ENCODE measurements at places on chromosomes 1 and 21. TPM values are rescaled to one million over a fixed set of nuclear protein-coding genes. Genes with fewer than 3 reads are reported as not detected.

DNA sequence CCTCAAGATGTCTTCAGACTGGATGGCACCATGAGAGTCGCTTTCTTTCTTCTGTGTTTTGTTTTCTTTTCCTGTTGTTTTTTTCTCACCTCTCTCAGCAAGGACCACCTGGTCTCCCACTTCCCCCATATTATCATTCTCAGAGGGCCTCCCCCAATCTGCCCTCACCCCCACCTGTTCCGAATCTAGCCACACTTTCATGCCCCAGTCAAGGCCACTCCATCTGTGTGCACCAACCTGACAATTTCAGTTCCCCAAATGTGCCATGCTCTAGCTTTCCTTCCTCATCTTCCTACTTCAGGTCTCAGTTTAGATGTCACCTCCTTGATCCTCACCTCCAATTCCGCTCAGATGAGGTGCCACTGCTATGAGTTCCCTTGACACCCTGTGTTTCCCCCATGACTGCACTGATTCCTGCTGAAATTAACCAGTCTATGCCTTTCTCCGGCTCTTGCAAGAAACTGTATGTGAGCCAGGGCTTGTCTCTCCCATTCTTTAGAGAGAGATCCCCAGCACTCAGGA, 146.2 kb downstream of the PLPP3 start:
- H3K27ac ChIP-seq, result peak overlapping the region; percentile 33
- H3K4me1 ChIP-seq, result peaks cover 6% of the 10 kb centered on the region
- DNase-seq, result no peak
- H3K36me3 ChIP-seq, result no peaks in the 10 kb centered on the region
- H3K27me3 ChIP-seq, result no peaks in the 10 kb centered on the region
- no peak overlapping the region for H3K4me3 ChIP-seq

Gene TIAM1
- total RNA-seq, result 2.6 TPM

DNA sequence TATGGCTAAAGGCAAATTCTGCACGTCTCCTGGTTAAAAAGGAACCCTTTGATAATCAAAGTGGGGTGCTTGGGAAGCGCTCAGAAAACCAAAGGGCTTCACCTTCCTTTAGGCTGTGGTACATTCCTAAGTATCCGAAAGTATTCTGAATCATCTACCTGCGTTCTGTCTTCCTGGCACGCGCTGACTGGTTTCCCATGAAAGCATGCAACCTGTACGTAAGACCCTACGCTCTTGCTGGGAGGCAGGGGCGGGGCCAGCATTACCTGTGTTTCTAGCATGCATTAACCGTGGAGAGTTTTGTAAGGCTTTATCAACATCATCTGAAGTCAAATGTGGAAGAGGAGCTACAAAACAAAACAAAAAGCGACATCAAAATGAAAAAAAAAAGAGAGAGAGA, 96.0 kb downstream of the ERG start:
- no peak for DNase-seq
- H3K4me1 ChIP-seq, result no peaks in the 10 kb centered on the region
- H3K27me3 ChIP-seq, result no peaks in the 10 kb centered on the region
- no peak overlapping the region for H3K27ac ChIP-seq
- no peaks in the 10 kb centered on the region for H3K36me3 ChIP-seq

- no peaks in the 10 kb centered on the region for H3K4me1 ChIP-seq
- H3K36me3 ChIP-seq, result no peaks in the 10 kb centered on the region
- H3K27ac ChIP-seq, result no peak overlapping the region
- H3K4me3 ChIP-seq, result no peak overlapping the region
- peaks cover 19% of the 10 kb centered on the region for H3K27me3 ChIP-seq
Observed at GRCh38 chr1:38585460-38585859, 274.1 kb downstream of the RRAGC start.

Gene VWA1
- 11.4 TPM for total RNA-seq

- H3K4me3 ChIP-seq, result peak within 1 kb of the TSS; percentile 62
- H3K27me3 ChIP-seq, result peaks cover 39% of the 10 kb centered on the region
- H3K4me1 ChIP-seq, result peaks cover 19% of the 10 kb centered on the region
- DNase-seq, result peak; percentile 74
Observed at GRCh38 chr1:9651565-9652378, at the start of gene PIK3CD. TSS of gene PIK3CD (plus strand) at chr1:9651731. CDS start at chr1:9710456, 58,725 bp downstream.

- no peaks in the 10 kb centered on the region for H3K27me3 ChIP-seq
- no peaks in the 10 kb centered on the region for H3K4me1 ChIP-seq
- H3K36me3 ChIP-seq, result no peaks in the 10 kb centered on the region
- no peak overlapping the region for H3K4me3 ChIP-seq
Observed at GRCh38 chr1:17059391-17060305, 5.8 kb upstream of the SDHB start.

Gene SLC45A3
- total RNA-seq, result 4.5 TPM

Gene NR0B2
- 8.3 TPM for total RNA-seq

- H3K36me3 ChIP-seq, result no peaks in the 10 kb centered on the region
- no peaks in the 10 kb centered on the region for H3K4me1 ChIP-seq
- DNase-seq, result no peak
- no peak overlapping the region for H3K27ac ChIP-seq
Observed at GRCh38 chr1:4483021-4483625, 171.3 kb upstream of the AJAP1 start.

Gene AMIGO1
- 2.6 TPM for total RNA-seq

DNA sequence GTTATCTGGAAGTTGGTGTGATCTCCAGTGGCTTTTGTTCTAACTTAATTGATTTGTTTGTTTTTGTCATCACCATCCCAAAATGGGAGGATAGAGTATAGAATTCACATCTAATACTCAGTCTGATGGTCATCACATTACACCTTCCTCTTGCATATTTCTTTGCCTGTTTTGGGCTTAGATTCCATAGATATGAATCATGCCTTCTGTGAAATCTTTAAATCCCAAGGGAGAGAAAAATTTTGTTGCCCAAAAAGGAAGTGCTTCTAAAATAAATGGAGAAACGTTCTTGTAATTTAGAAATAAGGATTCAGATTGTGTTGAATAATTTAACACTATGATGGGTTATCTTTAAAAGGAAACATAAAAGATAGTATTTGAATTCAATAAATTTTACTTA, 446.0 kb upstream of the LRRC7 start:
- H3K4me1 ChIP-seq, result no peaks in the 10 kb centered on the region
- DNase-seq, result no peak
- no peaks in the 10 kb centered on the region for H3K27me3 ChIP-seq
- H3K27ac ChIP-seq, result no peak overlapping the region
- no peak overlapping the region for H3K4me3 ChIP-seq

- H3K27ac ChIP-seq, result no peak overlapping the region
- H3K4me3 ChIP-seq, result no peak overlapping the region
- DNase-seq, result no peak
- H3K27me3 ChIP-seq, result no peaks in the 10 kb centered on the region
- H3K36me3 ChIP-seq, result no peaks in the 10 kb centered on the region
Observed at GRCh38 chr1:63753591-63753990, 20.2 kb upstream of the ROR1 start.

GRCh38 chr1:11960715-11961114, 19.5 kb upstream of the MFN2 start:
- H3K36me3 ChIP-seq, result peaks cover 100% of the 10 kb centered on the region
- no peaks in the 10 kb centered on the region for H3K27me3 ChIP-seq
- H3K4me3 ChIP-seq, result no peak overlapping the region
- no peak for DNase-seq

DNA sequence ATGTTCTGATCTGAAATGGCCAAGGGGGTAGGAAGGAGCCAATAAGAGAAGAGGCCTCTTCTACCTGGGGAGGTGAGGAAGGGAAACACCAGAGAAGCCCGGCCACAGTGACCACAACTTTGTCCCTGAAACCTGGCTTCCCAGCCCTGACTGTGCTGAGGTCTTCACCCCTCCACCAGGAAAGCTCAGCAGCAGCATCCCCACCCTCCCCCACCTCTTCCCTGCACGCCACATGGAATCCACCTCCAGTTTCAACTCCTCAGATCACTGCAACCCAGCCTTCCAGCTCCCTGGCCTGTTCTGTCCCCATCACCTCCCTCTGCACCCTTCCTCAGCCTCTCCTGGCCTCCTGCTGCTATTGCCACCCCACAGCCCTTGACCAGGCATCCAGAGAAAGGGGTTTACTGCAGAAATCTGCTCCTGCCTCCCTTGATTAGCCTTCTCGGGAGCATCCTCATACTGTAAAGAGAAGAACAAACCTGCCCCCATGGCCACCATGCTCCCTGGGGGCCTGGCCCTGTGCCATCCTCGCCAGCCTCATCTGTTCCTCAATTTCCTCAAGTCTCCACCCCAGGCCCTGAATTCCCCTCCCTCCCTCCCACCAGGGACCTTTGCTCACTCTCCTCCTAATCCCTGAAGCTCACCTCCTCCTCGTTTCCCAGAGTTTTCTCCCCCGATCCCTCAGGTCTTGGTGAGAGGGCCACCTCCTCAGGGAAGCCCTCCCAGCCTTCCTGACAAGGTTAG, 450.9 kb downstream of the MATN1 start:
- H3K27me3 ChIP-seq, result peaks cover 62% of the 10 kb centered on the region
- H3K4me1 ChIP-seq, result no peaks in the 10 kb centered on the region
- no peak overlapping the region for H3K27ac ChIP-seq
- H3K36me3 ChIP-seq, result no peaks in the 10 kb centered on the region
- no peak for DNase-seq

DNA sequence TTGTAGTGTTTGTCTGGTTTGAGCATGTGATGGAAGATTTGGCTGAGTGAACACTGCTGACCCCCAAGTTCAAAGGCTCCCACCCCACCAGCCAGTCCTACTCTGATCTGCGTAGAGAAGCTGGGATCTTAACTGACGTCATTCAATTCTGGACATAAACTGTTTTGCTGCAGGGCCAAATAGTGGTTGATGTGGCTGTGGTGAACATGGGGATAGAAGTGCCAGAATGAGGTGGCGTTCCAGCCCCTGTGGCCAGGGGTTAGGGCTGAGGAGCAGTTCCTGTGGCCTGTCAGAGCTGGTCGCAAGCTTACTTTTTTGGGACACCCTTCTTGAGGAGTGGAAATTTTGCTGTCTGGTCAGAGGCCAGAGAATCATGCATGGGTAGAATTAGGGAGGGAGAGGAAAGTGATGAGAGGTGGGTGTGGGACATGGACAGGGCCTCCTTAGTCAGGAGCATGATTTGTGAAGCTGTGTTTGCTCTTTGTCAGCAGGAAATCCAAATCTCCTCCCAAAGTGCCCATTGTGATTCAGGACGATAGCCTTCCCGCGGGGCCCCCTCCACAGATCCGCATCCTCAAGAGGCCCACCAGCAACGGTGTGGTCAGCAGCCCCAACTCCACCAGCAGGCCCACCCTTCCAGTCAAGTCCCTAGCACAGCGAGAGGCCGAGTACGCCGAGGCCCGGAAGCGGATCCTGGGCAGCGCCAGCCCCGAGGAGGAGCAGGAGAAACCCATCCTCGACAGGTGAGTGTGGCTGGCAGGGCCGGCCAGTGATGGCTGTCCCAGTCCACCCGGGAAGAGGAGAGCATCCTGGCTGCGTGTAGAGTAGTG, 25.9 kb downstream of the SZRD1 start:
- peak overlapping the region; percentile 21 for H3K27ac ChIP-seq
- H3K4me3 ChIP-seq, result no peak overlapping the region
- H3K4me1 ChIP-seq, result peaks cover 37% of the 10 kb centered on the region
- no peaks in the 10 kb centered on the region for H3K27me3 ChIP-seq
- no peak for DNase-seq

Gene KNCN
- not detected for total RNA-seq
